ENCODE measurements at places on chromosomes 4 and X. TPM values are rescaled to one million over a fixed set of nuclear protein-coding genes. Genes with fewer than 3 reads are reported as not detected.
A peak's percentile ranks its signal among the peaks of the same experiment; 100 is the strongest.

Gene ABCG2
- total RNA-seq: 0.76 TPM

Gene SLC25A5
- total RNA-seq: 104 TPM

Gene ADGRG4
- 0.25 TPM for total RNA-seq

Gene MAMLD1
- total RNA-seq: 4.1 TPM

Gene DMRTC1B
- not detected for total RNA-seq

Gene TRAM1L1
- 2.3 TPM for total RNA-seq

DNA sequence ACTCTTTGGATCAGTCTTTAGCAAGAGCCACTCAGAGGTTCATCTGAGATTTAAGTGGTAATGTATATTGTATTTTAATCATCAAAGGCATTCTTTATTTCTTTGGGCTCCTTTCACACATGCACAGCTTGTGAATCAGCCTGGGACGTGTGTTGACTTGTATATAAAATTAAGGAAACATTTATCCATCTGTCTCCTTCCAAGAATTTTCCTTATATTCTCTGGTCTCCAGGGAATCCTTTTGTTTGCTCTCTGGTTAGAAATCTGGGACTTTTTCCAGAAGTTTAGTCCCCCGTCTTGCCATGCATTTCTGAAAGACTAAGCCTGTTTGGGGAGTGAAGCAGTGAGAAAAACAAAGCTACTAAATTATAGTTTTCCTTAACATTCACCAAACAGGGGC, 212.3 kb downstream of the DCAF12L2 start:
- no peaks in the 10 kb centered on the region for H3K4me1 ChIP-seq
- DNase-seq: no peak
- no peaks in the 10 kb centered on the region for H3K27me3 ChIP-seq
- no peak overlapping the region for H3K27ac ChIP-seq
- no peaks in the 10 kb centered on the region for H3K36me3 ChIP-seq
- no peak overlapping the region for H3K4me3 ChIP-seq

GRCh38 chr4:185020863-185021761, 2.8 kb downstream of the HELT start:
- H3K36me3 ChIP-seq: no peaks in the 10 kb centered on the region
- H3K4me1 ChIP-seq: no peaks in the 10 kb centered on the region
- peaks cover 86% of the 10 kb centered on the region for H3K27me3 ChIP-seq
- no peak for DNase-seq
- H3K4me3 ChIP-seq: no peak overlapping the region

GRCh38 chrX:150063674-150064073, 125.4 kb upstream of the EOLA2 start:
- no peak overlapping the region for H3K27ac ChIP-seq
- H3K36me3 ChIP-seq: no peaks in the 10 kb centered on the region
- H3K4me1 ChIP-seq: peaks cover 30% of the 10 kb centered on the region
- no peaks in the 10 kb centered on the region for H3K27me3 ChIP-seq
- no peak for DNase-seq

- peak; percentile 85 for DNase-seq
- peaks cover 14% of the 10 kb centered on the region for H3K4me1 ChIP-seq
- H3K27ac ChIP-seq: no peak overlapping the region
- no peaks in the 10 kb centered on the region for H3K36me3 ChIP-seq
Observed at GRCh38 chr4:7332216-7333023, 102.3 kb downstream of the PSAPL1 start.

DNA sequence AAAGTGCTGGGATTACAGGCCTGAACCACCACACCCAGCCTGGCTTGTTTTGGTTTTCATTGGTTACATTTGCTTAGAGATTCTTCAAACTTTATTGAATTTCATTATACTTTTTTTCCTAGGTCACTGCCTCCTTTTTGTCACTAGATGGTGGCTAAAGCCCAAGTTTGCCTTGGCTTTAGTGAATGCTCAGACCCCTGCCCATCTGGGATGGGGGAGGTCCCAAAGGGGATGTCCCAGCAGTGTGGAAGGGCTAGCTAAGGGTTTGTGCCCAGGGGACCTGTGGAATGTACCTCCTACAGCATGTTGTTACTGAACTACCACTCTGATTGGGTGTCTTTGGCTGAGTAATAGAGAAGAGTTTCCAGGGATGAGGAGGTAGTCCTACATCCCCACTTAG, 58.4 kb downstream of the CEP135 start:
- H3K4me3 ChIP-seq: no peak overlapping the region
- peaks cover 32% of the 10 kb centered on the region for H3K36me3 ChIP-seq
- H3K4me1 ChIP-seq: no peaks in the 10 kb centered on the region
- no peak for DNase-seq

DNA sequence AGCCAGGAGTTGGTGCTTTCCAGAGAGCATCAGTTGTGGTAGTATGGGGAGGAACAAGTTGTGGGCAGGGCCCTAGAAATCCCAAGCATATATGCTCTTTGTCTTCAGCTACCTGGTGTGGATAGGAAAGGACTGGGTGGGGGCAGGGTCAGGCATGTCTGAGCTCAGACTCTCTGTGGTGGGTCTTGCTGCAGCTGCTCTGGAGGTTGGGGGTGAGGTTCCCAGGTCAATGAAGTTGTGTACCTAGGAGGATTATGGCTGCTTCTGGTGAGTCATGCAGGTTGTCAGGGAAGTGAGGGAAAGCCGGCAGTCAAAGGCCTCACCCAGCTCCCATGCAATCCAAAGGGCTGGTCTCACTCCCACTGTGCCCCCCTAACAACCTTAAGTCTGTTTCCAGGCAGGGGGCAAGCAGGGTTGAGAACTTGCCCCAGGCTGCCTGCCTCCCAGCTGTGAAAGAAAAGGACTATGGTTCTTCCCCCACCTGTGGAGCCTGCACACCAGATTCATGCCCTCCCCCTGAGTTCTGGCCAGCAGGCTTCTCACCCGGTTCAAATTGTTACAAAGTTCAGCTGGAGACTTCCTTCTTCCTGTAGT, 30.4 kb upstream of the QRFPR start:
- no peaks in the 10 kb centered on the region for H3K36me3 ChIP-seq
- H3K4me3 ChIP-seq: no peak overlapping the region
- no peaks in the 10 kb centered on the region for H3K4me1 ChIP-seq
- DNase-seq: no peak
- peaks cover 17% of the 10 kb centered on the region for H3K27me3 ChIP-seq
- no peak overlapping the region for H3K27ac ChIP-seq

- no peaks in the 10 kb centered on the region for H3K36me3 ChIP-seq
- no peaks in the 10 kb centered on the region for H3K27me3 ChIP-seq
- DNase-seq: no peak
- no peaks in the 10 kb centered on the region for H3K4me1 ChIP-seq
- no peak overlapping the region for H3K27ac ChIP-seq
Observed at GRCh38 chr4:31592293-31592692, 872.1 kb downstream of the PCDH7 start.
